ENCODE measurements at places on chromosomes 12 and 14.
A peak's percentile ranks its signal among the peaks of the same experiment; 100 is the strongest.

- DNase-seq: no peak
Measured at GRCh38 chr14:93941293-93941910, 14.3 kb downstream of the FAM181A start.

- no peak for DNase-seq
Measured at GRCh38 chr12:19431407-19432308, 7.6 kb upstream of the AEBP2 start.

DNA sequence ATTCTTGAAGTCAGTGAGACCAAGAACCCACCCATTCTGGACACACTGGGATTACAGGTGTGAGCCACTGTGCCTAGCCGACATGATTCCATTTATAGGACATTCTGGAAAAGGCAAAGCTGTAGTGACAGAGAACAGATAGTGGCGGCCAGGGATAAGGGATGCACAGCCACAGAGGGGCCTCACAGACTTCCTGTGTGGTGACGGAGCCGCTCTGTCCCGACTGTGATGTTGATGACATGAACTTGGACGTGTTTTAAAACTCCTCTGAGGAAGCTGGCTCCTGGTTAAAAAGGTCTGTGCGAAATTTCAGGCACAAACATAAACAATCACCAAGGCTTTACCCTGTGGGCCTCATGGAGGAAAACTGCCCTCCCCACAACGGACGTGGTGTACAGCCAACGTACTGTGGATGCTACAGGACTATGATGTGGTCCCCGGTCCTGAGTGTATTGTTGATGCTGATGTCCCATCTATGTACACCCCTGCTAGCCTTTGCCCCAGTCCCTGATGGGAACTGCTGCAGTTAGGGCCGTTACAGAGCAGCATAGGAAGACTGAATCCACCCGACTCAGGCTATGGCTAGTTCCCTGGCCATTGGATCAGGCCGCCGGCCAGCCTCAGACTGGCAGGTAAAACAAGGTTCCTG is 15.9 kb downstream of the ZNF605 start:
- DNase-seq: no peak

GRCh38 chr14:93040443-93040842 is 75.3 kb downstream of the ITPK1 start:
- DNase-seq: peak; percentile 71

GRCh38 chr12:5384015-5384414 is 47.9 kb upstream of the NTF3 start:
- DNase-seq: no peak

DNA sequence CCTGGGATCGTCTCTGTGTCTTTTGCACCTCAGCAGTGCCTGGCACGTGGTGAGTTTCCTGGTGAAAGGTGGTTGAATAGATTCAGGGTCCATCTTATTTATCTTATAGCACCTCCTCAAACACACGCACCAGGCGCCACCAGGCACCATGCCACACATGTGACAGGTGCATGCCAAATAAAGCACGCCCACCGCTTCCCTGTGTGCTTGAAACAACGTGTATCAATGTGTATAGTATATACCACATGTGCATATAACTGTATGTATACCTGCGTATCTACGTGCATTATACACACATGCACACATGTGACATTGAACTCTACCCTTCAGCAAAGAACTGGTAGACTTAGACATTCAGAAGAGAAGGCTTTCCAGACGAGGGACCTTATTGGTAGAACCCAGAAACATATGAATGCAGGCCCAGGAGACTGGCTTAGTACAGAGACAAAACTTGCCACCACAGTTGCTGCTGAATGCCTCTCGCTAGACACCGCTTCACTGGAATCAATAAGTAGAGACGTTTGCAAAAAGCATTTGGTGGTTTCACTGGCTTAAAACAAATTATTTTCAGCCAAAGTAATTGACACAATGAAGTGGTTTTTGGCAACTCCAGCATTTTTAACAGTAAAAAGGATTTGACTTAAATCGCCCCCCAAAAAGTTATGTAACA is 10.0 kb downstream of the EML1 start:
- DNase-seq: no peak

DNA sequence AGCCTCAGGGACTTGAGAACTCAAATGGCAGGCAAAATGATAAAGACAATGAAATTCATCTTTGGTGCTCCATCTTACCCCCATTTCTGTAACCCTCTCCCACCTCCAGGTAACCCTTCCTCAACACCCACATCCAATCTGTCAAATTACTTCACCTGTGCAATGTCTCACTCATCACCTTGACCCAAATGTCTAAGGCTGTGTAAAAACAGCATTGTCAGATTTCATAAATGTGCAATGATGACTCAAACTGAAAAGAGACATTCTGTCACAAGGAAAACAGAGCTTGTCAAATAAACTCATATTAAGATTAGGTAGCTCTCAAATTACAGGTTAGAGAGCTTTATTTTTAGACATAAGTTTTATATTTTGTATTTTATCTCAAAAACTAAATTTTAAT is 19.9 kb upstream of the COCH start:
- DNase-seq: no peak

- DNase-seq: no peak
Measured at GRCh38 chr12:29591140-29592020, 93.9 kb upstream of the OVCH1 start.

DNA sequence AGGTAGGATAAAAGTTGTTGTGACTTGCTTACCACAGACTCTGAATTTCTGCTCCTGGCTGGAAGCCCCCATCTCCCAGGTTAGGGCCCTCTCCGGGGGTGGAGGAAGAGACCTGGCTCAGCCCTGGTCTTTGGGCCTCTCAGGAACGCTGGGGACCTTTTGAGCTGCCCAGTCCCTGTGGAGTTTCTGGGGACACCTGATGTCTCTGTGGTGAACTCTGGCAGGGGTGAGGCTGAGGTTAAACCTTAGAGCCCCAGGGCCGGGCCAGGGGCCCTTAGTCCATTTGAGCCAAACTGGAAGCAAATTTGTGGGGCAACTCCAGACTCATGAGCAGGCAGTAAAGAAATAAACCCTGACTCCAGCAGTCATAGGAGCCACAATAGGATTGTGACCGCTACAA is 112.1 kb downstream of the ADGRD1 start:
- no peak for DNase-seq

DNA sequence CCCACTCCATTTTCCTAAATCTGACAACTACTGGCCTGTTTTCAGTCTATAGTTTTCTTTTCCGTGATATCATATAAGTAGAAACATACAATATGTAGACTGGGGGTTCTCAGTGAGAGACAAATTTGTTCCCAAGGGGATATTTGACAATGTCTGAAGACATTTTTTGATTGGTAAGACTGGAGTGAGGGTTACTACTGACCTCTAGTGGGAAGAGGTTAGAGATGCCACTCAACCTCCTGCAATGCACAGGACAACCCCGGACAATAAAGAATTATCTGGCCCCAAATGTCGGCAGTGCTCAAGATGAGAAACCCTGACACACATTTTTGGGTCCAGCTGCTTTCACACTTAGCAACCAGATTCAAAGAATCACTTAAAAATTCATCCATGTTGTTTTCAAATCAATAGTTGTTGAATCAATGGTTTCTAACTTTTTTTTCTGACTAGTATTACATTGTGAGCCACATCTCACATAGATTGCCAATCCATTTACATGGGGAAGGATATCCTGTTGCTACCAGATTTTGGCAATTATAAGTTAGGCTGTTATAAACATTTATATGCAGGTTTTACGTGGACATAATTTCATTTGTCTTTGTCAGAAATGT is 307.1 kb downstream of the RPL10L start:
- DNase-seq: no peak

DNA sequence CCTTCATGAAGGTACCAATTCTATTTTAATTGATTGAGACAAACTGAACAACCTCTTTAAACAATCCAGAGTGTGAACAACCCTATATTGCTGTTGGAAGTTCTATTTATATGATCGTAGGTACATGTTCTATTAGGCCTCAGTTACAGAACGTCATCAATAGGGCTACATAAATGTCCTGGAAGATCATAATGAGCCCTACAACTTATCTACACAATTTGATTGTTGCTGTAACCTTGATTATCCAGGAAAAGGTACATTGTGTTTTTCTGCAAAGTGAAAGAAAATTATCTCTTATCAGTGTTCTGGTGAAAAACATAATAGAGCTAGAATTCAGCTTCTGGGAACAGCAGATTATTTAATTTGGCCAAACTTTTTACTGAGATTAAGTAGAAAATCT is 612.9 kb downstream of the GALC start:
- DNase-seq: no peak

DNA sequence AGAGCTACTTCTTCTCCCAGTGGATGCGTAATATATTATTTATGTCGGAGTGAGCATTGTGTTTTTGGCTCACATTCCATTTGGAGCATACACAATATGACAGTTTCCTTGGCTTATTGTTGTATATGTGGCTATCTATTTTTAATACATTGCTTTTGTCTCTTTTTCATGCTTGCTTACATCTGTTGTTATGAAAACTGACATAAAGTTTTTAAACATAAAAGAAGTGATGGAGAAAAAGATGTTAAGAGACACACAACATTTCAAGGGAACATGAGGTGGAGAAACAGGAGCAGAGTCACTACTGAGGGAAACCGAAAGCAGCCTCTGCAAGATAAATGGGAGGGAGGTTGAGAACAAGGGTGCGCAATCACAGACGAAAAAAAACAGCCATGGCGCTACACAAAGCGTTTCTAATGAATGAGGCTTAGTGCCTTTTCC is 228.4 kb upstream of the NPAS3 start:
- no peak for DNase-seq

- no peak for DNase-seq
Measured at GRCh38 chr14:59086241-59086882, 102.1 kb upstream of the DAAM1 start.

GRCh38 chr14:79515158-79515557 is 696.1 kb downstream of the DIO2 start:
- DNase-seq: no peak

DNA sequence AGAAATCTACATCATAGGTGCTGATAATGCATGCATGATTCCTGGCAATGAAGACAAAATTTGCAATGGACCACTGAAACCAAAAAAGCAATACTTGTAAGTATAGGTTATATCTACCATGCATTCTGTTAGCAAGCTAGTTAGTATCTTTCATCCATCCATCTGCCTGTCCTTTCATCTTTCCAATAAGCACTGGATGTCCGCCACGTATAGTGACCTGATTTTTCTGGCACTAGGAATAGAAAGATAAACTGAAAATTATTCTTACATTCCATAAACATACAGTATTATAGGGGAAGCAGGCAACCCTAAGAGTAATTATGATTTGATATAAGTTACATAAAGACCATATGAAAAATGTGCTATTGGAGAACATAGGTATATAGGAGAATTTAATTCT is 87.2 kb upstream of the MYF6 start:
- no peak for DNase-seq

DNA sequence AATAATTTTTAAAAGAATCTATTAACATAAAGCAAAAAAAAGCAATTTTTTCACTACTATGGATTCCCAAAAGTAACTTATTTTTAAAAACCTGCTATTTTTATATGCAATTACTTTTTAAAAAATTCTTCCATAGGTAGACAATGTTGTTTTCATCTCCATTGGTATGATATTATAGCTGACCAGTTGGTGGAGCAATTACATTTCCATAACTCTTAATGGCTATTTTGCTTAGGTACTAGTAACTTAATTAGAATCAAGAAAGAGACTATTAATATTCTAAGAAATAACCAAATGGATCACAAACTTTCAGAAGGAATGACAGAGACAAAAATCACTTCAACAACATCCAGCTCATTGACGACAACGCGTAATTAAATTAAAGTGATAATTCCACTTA is 64.7 kb upstream of the PTCSC3 start:
- no peak for DNase-seq

DNA sequence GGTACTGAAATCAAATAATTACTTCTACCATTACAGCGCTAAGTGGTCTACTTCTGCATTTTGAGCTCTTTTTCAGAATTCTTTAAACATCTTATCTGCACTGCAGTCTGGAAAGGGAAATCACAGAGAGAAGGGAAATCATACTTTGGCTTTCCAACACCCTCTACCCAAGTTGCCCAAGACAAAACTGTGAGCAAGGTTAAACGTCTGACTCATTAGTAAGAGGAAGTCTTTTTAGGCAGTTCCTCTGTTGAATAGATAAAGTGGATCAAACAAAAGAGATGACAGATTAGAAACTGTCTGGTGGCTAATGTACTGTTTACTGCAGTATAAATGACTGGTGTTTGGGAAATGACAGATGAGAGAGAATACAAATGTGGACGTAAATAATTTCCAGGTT is 858.1 kb downstream of the NRXN3 start:
- DNase-seq: no peak

DNA sequence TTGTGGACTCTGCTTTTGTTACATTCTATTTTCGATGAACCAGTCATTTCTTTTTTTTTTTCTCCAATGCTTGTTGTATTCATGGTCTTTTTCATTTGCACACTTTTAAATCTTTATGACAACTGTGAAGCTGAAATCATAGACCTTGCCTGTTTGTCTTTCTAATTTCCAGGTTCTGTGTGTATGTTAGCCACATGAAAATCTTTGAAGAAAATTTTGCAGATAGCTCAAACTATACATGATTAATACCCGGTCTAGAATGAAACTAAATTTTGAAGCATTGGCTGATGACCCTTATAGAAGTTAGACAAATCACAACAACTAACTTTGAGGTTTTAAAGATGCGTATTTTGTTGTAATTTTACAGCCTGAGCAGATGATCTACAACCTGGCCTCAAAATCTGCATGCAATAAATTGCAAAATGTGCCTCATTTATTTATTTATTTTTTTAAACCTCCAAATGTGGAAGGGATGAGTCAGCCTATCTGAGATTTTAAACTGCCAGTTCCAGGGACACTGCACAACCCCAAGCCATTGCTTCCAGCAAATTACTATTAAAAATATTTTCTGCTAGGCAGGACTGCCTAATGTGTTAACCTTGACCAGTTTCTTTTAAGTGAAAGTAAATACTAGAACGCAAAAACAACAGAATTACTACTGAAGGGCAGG is 96.3 kb upstream of the NAV3 start:
- no peak for DNase-seq

DNA sequence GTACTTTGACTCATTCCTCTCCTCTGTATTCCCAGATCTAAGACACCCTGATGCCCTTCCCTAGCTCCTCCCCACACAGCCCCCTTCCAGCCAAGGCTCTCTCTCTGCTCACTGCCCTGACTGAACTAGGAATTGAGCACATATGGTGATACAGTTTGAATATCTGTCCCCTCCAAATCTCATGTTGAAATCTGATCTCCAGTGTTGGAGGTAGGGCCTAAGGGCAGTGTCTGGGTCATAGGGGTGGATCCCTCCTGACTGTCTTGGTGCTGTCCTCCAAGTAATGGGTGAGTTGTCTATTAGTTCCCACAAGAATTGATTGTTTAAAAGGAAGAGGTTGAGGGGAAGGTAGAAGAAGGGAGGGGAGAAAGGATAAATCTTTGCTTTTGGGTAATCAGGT is 17.4 kb downstream of the CMKLR1 start:
- DNase-seq: no peak
